ENCODE measurements at places on chromosomes 11 and 22.
A peak's percentile ranks its signal among the peaks of the same experiment; 100 is the strongest.

DNA sequence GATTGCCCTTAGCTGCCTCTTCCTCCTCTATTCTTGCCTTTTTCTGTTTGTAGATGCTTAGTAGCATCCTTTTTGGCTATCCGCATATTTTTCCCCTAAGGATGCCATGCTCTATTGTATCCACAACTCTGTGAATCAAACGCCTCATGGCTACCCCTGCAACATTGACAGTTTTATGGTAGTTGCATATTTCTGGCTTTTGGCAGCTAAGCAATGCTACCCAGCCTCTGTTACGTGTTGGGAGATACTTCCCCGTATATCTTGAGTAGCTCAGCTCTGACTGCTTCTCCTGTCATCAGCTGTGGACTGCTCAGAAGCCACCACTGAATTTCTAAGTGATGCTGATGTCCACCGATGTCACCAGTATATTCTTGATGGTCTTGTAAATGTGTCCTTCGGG lies 15.1 kb upstream of the SLC3A2 start:
- no peak for DNase-seq

DNA sequence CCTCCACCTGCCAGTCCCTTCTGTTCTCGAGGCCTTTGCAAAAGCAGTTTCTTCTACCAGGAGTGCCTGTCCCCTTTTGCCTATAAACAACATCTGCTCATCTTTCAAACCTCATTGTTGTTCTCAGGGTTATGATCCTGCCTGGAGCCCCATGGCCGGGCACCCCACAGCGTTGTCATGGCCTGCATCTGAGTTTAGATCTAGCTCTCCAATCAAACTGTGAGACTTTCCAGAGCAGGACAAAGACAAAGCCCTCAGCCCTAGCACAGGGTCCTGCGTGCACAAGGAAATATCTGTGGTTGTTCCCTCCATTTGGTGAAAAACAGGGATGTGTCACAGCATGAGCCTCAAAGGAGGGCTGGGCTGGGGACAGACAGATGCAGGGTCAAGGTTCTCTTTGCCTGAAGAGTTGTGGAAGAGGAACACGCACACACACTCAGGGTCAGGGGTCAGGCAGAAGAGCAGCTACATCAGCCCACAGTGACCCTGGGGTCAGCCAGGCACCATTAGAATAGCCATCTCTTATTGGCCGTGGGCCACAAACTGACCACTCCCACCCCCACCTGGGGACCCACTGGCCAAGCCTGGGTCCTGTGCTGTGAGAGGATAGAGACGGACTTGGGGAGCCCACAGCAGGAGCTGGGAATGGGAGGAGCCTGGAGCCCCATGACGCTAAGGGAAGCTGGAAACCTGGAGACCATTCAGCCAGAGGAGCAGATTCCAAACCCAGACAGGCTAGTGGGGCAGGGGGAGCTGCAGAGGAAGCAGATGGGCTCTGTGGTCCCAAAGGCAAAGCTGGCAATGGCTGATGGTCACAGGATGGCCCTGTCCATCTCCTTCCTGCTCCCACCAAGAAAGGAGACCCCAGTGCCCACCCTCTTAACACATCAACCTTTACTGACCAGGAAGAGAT lies 99.4 kb downstream of the PDE2A start:
- DNase-seq: no peak

GRCh38 chr11:71937826-71938225 lies 9.0 kb downstream of the RNF121 start:
- DNase-seq: no peak

GRCh38 chr11:42947405-42947804 lies 364.4 kb upstream of the API5 start:
- DNase-seq: no peak

DNA sequence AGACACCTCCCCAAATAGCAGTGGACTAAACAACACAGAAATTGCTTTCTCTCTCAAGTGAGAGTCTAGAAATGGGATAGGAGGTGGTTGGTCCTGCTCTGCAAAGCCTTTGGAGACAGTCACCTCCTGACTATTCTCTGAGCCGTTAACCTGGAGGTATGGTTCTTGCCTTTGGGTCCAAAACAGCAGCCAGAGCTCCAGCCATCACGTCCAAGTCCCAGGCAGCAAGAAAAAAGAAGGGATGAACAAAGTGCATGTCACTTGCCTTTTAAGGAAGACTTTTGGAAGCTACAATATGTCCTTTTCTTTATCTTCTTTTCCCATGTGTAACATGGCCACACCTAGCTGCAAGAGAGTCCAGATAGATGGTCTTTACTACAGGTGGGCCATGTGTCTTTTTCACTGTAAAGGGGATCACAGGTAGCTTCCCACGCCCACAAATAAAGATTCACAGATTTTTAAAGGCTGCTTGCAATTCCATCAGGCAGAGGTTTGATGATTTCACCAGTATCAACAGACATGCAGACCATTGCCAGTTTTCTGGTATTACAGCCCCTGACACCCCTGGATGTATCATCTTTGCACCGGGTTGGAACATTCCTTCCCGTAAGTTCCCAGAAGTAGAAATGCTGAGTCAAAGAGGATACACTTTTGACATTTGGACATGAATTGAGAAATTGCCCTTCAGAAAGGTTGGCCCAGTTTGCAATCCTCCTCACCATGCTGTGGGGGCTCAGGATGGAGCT lies 66.0 kb downstream of the MYEOV start:
- DNase-seq: peak; percentile 26

- no peak for DNase-seq
Observed at GRCh38 chr22:42562279-42562678, 8.5 kb downstream of the SERHL2 start.

GRCh38 chr11:36453678-36454077 lies 56.4 kb downstream of the TRAF6 start:
- peak; percentile 47 for DNase-seq

DNA sequence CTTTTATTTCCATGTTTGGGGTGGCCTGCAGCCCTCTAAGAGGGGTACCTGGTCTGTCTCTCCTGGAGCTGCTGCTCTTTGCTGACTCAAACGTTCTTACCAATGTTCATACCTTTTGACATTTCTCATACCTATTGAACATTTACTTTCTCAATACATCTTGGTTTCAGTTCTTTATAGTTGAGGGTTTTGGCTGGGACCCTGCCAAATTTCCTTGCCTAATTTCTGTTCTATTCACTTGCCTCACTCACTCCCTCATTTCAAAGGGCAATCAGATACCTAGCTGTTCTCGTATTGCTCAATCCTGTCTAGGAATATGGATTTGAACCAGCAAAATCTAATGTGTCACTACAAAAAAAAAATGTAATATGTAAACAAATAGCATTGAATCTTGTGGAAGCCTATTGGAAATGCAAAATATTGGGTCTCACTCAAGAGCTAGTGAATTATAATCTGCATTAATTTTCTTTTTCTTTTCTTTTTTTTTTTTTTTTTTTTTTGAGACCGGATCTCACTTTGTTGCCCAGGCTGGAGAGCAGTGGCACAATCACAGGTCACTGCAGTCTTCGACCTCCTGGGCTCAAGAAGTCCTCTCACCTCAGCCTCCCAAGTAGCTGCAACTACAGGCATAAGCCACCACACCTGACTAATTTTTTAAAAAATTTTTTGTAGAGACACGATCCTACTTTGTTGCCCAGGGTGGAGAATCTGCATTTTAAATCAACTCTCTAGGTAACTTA lies 7.5 kb downstream of the OR6M1 start:
- DNase-seq: no peak

DNA sequence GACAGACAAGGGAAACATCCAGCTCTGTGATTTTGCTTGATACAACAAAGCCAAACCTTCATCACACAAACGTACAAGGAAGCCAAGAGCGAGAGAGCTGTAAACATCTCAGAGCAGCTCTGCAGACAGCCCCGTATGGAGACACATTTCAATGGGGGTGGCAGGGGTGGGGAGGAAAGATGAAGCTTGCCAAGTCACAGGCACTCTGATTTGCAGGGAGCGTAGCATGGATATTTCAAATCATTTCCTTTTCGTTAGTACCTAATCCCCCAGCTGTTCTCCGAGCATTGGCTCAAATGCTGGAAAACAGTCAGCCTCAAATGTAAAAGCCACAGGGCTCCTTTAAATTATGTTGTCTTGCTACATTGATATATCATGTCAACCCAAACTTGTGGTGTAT lies 458.9 kb upstream of the CADM1 start:
- no peak for DNase-seq

GRCh38 chr11:126176853-126177470 lies 34.5 kb downstream of the RPUSD4 start:
- no peak for DNase-seq

DNA sequence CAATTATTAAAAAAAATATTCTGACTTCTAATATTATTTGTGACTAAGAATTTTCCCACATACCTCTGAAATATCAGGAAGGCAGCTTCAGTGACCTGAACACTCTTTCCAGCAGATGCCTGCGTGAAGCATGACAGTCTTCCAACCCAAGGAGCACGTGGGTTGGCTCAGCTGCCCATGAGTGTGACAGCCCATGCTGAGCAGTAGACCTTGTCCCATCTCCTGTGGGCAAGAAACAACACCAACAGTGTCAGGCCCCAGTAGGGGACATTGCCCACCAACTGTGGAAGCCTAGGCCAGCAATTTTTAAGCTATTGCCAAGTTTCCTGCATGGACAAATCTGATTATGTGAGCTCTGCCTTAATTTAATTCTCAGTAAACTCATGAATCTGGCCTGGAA lies 66.4 kb upstream of the OLFML1 start:
- DNase-seq: no peak

DNA sequence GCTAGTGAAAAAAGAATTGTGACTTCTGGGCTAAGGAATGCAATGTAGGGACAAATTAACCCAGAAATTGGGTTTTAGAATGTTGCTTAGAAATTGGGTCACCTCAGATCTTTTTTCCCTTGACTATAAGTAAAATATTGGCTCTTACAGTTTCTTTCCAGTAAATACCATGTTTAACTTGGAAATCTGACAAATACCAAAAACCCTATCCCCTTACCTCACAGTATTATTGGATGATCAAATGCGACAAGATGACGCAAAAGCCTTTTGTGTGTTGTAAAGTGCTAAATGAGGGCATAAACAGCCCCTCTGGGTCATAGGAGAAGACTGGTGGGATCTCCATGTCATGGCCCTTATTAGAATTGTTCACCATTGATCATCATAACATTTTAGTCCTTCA lies 6.1 kb upstream of the UPB1 start:
- DNase-seq: no peak

DNA sequence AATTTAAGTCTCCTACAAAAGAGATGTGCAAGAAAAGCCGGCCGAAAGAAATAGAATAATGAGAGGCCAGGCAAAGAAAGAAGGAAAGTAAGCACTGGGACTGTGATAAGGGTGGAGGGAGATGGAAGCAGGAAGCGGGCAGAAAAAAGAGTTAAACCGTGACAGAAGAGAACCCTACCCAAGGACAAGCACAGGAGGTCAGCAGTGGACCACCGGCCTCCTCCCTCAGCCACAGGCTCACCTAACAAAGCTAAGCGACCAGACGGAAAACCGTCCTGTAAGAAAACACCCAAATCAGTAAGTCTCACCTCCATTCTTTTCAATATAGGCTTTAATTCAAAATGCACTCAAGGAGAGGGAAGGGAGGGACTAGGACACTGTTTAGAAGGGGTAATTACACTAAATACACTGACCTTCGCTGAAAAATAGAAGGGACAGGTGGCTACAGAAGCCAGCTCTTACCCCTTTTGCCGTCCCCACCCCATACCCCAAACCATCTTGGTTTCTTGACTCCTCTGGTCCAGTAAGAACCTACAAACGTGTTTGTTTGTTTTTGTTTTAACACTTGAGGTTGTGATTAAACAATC lies 1.9 kb downstream of the FAM181B start:
- DNase-seq: no peak

DNA sequence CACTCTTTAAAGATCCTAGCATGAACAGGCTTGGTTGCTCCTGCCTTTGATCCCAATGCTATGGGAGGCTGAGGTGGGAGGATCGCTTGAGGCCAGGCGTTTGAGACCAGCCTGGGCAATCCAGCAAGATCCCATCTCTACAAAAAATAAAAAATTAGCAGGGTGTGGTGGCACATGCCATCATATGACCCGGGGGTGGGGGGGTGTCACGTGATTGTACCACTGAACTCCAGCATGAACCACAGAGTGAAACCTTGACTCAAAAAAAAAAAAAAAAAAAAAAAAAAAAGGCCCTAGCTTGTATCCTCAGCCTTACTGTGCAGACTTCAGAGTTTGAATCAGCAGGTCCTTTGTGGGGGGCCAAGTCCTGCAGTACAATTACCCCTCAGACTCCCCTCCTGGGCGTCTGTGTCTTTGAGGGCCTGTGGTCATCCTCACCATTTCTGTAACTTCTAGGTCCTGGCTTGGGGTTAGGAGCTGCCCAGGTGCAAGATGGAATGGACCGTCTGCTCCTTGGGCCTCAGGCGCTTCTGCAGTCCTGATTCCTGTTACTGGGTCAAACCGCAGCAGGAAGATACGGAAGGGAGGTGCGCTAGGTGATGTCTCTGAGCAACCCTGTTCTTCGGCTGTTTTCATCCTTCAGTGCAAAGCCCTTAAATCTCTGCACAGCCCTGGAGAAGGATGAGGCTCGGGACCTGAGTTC lies 208.1 kb downstream of the CTTN start:
- DNase-seq: no peak

DNA sequence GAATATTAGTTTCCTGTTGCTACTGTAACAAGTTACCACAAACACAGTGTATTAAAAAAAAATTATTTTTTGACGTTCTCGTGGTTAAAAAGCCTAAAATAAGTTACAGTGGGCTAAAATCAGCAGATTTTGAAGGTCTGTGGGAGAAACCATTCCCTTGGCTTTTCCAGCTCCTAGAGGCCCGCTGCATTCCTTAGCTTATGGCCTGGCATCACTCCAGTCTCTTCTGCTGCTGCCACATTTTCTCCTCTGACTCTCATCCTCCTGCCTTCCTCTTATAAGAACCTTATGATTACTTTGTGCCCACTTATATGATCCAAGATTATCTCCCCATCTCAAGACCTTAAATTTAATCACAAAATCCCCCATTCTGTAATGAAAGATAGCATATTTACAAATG lies 392.7 kb downstream of the GUCY1A2 start:
- DNase-seq: peak; percentile 22

DNA sequence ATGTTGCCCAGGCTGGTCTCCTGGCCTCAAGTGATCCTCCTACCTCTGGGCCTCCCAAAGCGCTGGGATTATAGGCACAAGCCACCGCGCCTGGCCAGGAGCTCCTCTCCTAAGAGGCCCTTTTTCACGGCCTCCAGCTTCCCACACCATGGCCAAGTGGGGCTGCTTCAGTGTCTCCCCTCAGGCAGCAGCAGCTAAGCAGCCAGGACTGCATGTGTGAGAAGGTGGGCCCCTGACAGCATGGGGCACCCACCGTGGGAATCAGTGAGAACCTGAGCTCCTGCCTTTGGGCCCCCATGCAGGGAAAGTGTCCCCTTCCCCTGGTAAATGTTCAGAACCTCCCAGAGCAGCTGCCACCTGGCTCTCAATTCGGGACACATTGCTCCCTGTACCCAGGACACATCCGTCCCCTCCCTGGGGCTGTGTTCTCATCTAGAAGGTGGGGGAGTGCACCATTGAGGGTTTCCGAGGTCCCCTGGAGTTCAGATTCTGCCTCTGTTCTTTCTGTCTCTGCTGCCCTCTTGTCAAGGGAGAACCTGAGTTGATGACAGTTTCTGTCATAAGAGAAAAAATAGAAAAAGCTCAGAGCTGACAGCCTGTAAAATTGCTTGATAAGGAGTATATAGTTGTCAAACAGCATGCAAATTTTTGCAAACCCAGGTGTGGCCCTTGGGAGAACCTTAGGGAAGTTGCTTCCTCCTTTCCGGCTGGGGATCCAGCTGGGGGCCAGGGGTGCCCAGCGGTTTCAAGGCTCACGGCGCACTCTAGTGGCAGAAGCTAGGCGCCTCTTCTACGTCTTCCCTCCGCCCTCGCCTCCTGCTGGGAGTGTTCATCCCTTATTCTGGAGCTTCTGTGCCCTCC lies 29.7 kb downstream of the FAM83F start:
- peak; percentile 55 for DNase-seq

- DNase-seq: no peak
Observed at GRCh38 chr11:93653080-93653479, 8.4 kb upstream of the CEP295 start.

Data from RPMI7951 (cell line).